CD4-positive, CD25-positive, alpha-beta regulatory T cell (primary cell): ENCODE measurements at places on chromosomes 2 and 18.

DNA sequence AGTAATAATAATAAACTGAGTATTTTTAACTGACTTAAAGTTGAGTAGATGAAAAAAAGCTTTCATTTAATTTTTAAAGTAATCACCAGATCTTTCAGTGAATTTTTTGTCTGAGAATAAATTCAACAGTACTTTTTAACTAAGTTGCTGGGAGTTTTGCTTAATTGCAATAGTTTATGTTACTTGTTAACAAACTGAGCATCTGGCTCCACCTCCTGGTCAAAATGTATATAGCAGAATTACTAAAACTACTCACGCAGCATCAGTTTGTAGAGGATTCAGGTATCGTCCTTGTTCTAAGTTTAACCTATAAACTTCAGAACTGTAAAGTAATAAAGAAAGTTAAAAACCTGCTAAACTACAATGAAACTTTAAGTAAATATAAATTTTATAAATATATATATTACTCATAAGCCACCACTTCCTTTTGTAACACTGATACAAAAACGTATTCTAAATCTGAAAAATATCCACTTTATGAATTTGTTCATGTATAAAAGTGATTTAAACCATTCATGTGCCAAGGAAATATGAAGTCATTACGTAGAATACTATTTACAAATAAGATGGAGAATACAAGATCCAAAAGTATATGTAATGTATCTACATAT, 21.3 kb downstream of the NOL10 start:
- peak; percentile 85 for DNase-seq

- no peak for DNase-seq
These were observed 113.8 kb upstream of the KLF7 start for GRCh38 chr2:207279520-207279919.

- no peak for DNase-seq
These were observed 94.6 kb upstream of the LGALSL start for GRCh38 chr2:64359171-64359891.

- no peak for DNase-seq
These were observed 1.1 kb downstream of the DCC start for GRCh38 chr18:52341103-52341432.

DNA sequence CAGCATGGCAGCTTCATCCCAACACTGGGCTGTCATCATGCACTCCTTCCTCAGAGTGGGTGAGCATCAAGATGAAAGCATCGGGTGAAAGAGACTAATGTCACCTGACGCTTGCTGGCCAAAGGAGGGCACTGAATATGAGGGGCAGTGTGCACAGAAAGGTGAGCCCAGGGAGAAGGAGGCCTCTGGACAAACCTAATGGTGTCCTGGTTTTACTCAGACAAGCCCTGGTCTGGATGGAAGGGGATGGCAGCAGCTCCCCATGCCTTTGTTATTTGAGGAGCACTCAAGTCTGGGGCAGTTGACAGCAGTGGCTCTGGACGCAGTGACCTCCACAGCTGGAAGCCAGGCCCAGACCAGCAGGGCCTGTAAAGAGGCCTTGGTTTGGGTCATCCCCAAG, 209.7 kb downstream of the SMAD2 start:
- no peak for DNase-seq

GRCh38 chr18:75473316-75473715, 45.8 kb upstream of the SMIM21 start:
- DNase-seq = no peak

- no peak for DNase-seq
These were observed 33.1 kb upstream of the YPEL5 start for GRCh38 chr2:30113617-30114293.

GRCh38 chr2:1091895-1092585, 141.4 kb downstream of the SNTG2 start:
- no peak for DNase-seq

GRCh38 chr18:59724103-59724502, 26.9 kb upstream of the CCBE1 start:
- no peak for DNase-seq

- DNase-seq = no peak
These were observed 9.9 kb downstream of the EPHA4 start for GRCh38 chr2:221562226-221562625.

DNA sequence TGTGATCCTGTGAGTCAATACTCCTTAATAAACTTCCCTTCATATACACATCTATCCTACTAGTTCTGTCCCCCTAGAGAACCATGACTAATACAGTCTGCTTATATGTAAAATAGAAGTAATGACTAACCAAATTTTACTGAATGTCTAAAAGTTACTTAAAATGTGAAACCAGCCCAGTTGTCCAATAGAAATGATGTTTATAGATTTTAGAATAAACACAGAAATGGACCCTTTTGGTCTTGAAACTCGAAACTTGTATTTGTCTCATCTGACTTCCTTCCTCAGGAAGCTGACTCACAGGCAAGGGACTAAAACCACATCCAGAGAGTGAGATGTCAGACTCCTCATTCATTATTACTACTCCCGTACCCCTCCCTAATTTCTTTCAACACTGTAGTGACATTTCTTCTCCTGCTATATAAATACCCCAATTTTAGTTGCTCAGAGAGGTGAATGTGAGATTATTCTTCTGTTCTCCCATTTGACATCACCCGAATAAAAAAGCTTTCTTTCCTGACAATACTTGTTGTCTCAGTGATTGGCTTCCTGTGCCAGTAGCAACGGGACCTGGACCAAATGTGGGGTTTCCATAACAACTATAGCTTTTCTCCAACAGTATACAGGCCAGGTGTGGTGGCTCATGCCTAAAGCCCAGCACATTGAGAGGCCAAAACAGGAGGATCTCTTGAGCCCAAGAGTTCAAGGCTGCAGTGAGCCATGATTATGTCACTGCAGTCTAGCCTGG, 486.0 kb downstream of the ERBB4 start:
- DNase-seq = no peak

DNA sequence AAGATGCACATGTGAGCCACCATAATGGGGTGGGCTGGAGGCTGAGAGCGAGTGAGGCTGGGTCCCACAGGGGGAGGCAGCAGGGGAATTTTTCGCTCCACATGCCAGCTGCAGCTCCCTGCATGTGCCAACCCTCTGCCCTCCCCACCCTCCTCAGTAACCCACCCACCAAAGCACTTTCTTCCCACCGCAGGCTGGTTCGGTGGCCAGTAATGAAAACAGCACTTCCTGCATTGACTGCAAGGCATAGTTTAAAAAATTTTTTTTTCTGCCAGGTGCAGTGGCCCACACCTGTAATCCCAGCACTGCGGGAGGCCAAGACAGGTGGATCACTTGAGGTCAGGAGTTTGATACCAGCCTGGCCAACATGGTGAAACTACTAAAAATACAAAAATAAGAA, 147.5 kb upstream of the TTC39C start:
- no peak for DNase-seq

DNA sequence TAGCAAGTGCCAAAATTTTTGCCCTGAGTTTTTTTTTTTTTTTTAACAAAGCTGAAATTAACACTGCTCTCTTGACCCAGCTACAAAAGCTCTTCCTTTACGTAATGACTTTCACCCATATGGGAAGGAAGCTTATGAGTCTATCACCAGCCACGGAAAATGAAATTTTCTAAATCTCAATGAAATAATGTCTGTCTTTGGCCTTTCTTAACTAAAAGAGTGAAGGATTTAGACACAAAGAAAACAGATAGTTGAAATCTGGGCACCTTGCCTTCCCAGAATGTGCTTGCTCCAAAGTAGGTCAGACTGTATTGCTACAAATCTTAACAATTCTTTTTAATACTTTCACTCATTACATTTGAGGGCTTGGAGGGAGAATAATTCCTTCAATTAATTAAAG, 180.8 kb upstream of the MGAT5 start:
- DNase-seq = no peak

DNA sequence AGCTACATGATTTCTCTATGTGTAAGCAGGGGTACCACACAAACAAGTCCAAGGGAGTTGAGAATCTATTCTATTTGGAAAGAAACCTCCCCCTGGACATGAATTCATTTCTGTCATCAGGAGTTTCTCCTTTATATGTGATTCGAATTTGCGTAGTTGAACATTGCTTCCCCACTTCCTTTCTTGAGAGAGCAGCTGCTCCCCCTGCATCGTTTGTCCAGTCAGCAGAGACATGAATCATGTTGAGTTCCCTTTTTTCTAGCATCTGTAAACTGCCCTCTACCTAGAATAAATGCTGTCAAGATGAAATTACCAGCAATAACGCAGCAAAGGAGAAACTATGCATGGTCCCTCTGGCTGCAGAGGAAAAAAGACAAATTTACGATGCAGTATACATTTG, 73.8 kb downstream of the KIF5C start:
- no peak for DNase-seq

DNA sequence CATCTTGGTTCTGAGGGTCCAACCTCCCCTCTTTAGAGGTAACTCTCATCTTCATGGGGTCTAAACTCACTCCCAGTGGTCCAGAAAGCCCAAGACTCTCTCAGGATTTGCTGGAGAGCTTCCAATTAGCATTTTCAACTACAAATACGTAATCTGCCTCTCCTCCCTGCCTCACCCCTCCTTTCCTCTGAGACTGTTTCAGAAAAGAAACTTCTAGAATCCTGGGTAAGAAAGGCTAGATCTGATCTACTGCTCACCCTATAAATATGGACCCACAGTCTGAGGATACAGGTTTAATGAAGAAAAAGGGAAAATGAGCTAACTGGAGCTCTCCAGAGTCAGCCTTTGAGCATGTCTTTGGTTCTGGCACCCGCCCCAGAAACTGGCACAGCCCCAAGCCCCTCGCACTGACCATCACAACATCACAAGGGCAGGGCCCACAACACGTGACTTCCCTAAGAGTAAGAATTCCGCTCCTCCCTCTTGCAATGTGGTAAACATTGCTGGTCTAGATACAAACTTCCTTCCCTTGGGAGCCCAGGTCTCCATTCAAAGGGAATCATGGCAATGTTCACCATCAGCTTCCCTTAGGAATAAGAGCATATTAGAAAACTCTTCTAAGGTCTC, 21.7 kb upstream of the IHH start:
- no peak for DNase-seq

- no peak for DNase-seq
These were observed 30.7 kb downstream of the SH2D6 start for GRCh38 chr2:85449214-85449588.

DNA sequence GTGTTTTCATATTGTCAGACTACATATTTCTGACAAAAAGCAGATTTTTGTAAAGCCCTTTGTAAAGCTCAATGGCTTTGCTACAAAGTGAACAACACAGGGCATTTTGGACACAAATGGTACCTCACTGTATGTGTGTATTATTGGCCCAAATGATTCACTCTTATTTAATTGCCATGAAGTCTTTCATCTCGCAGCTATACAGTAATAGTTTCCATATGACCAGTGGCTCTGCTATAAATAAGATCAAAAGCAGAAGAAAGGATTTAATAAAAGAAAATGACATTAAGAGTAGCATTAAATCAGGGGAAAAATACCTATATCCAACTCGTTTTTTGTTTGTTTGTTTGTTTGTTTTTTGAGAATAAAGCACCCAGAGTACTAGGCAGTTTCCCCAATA, 284.0 kb upstream of the CCDC68 start:
- DNase-seq = no peak

GRCh38 chr2:72916743-72917137, 579 bp upstream of the EMX1 start:
- no peak for DNase-seq

- no peak for DNase-seq
These were observed 221.6 kb downstream of the LPIN1 start for GRCh38 chr2:11967946-11968465.

GRCh38 chr2:106581755-106582147, 94.6 kb downstream of the CD8B2 start:
- DNase-seq = peak; percentile 2

DNA sequence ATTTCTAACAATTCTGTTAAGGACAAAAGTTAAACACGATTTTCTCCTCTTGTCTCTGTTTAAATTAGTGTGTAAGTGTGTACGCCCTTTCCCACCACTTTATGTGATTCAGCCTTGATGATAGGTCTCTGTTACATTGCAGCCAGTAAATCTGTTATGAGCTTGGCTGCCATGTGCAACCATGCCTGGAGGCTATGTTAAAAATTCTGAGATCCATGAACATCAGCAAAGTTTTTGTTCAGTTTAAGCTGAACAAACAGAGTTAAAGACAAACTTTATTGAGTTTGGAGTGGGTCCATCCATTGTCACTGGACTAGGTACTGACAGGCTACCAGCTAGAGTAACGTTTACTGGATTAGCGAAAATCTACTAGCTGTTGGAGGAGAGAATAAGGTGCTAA, 110.4 kb downstream of the NCKAP5 start:
- no peak for DNase-seq

DNA sequence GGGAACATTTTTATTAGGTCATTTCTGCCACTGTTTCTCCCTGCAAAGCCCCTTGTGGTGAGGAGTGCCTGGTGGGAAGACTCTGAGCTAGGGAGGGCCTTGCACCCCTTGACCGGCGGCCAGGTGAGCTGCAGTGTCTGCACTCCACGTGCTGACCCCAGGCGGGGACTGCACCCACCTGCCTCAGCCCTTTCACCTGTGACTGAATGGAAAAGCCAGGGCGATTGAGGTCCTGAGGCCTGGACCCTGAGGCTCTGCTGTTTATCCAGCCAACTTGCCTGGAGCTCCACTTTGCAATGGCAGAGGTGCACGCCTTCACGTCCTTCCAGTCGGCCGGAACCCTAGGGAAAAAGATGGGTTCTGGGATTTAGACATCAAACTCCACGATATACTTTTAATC, 53.1 kb downstream of the TMEM18 start:
- DNase-seq = no peak
